ENCODE measurements at places on chromosomes 3 and 15.

- no peak for DNase-seq
Measured at GRCh38 chr3:32956750-32957570, 5.5 kb downstream of the CCR4 start.

GRCh38 chr3:139675327-139675726 is 2.4 kb downstream of the NMNAT3 start:
- no peak for DNase-seq

- DNase-seq, result no peak
Measured at GRCh38 chr15:35211240-35211902, 126.3 kb upstream of the NANOGP8 start.

DNA sequence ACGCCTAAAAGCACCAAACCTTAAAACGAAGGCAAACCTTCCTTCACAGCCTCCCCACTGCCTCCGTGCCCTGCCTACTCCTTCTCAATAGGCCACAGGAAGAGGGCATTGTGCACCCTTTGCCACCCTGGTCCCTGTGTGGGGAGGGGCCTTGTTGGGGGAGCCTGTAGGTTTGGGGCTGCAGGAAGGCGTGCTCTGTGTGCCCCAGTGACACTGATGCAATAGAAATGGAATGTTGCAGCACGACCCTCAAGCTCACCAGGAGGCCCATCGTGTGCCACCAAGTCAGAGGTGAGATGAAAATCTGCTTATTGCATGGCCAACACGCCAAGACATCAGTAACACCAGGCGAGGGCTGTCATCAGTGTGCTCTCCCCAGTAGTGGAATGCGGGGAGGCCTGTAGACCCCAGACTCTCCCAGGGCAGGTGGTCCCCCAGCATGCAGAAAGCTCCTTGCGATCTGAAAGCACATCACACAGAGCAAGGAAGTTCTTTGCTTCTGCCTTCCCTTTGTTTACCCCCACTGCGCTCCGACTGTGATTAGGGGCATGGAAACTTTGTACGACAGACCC is 86.2 kb downstream of the ASB7 start:
- DNase-seq, result no peak

GRCh38 chr15:42721016-42721415 is 15.9 kb downstream of the CDAN1 start:
- DNase-seq, result no peak

DNA sequence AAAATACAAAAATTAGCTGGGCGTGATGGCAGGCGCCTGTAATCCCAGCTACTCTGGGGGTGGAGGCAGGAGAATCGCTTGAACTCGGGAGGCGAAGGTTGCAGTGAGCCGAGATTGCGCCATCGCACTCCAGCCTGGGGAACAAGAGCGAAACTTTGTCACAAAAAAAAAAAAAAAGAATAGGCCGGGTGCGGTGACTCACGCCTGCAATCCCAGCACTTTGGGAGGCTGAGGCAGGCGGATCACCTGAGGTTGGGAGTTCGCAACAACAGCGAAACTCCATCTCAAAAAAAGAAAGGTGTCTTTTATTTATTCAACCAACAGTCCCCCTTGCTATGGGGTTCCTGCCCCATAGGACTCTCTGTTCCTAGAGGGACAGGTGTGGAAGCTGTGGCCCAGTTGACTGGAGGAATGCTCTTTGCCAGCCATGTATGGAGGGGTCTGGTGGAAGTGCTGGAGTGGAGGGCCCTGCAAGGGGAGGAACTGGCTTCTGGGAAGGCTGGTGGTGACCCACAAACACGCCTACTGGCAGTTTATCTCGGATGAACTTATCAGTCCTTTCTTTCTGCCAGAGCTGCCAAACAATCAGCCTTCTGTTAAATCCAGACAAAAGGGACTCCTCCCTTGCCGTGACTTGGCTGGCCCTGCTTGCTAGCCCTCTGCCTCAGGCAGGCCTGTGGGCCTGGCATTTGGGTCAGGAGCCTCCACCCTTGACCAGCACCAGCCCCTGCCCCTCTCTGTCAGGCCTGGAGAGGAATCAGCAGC is 4.6 kb upstream of the DAG1 start:
- DNase-seq, result no peak

Measured in 8988T (cell line).